Muscle of arm (tissue), 14 donors: ENCODE measurements at places on chromosomes 3 and 15.
A peak's percentile ranks its signal among the peaks of the same experiment; 100 is the strongest.

DNA sequence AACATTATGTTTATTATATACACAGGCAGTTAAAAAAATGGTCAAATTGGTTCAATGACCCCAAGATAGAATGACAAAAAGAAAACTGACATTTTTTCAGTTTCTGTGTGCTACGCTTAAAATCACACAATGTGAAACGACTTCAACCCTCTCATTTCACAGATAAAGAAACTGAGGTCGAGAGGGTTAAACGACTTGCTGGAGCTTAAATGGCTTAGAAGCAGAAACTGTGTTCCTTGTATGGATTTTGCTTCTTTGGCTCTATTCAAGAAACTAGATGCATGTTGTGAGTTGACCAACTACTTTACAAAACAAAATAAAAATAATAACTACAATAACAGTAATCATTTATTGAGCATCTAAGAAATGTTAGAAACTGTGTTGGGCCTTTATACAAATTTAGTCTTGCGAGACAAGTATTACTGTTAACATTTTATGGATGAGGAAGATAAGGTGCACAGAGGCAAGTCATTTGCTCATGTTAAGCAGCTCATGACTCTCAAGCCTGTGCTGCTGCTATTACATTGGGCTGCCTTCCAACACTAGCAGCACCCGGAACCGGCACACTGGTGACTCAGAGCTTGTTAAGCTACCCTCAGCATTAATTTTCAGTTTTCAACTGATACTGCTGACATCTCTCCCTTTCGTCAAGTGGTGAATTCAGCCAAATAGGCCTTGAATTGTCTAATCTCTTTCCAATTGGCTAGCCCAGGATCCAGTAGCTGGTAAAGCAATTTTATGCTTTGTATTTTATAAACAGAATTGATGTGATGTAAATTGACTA is 487.6 kb downstream of the NAALADL2 start:
- DNase-seq: peak; percentile 9

DNA sequence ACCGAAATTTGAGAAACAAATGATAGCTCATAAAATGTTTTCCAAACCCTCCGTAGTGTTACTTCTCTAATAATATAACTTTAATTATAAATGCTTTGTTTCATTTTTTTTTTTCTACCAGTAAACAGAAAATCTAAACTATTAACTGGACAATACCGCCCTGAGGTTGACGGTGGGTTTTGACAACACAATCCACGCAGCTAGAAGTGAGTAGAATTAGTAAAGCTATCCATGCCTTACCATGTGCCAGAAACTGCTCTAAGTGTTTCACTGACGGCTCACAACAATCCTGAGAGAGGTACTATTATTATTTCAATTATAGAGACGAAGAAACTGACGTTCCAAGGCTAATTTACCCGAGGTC is 410 bp downstream of the NDUFAF1 start:
- DNase-seq: no peak

DNA sequence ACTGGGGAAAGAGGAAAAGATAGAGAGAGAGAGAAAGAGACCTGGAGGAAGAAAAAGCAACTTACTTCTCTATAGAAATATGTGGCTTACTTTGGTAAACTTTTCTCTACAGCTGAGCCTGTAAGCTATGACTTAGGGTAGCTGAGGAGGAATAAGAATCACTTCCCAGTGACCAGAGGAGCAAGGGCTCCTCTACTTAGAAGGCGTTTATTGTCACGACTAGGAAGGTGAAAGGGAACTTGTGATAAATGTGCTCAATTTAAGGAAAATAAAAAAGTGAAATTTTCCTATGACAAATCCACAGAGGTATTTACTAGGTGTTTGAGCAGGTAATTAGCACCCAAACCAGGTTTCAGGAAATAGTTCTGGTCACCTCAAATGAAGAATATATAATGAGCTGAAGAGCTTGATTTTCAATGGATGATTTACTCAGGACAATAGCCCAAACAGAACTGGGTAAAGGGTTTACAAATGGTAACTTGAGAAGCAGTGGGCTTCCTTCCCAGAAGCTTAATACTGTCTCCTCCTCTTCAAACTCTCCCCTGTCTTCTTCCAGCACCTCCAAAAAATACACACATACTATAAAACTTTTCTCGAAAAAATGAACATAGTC is 46.1 kb downstream of the SOX2 start:
- DNase-seq: no peak

GRCh38 chr3:188407158-188407880 is 253.4 kb downstream of the LPP start:
- no peak for DNase-seq

- DNase-seq: no peak
These were observed 20.0 kb downstream of the RIOX2 start for GRCh38 chr3:97952280-97952679.

- DNase-seq: no peak
These were observed 16.4 kb downstream of the GRIP2 start for GRCh38 chr3:14523792-14524191.

- DNase-seq: no peak
These were observed 24.3 kb downstream of the MRPS25 start for GRCh38 chr3:15040844-15041243.
